ENCODE measurements at places on chromosomes 5 and 9.

GRCh38 chr9:26504057-26504456, 388.5 kb downstream of the CAAP1 start:
- DNase-seq: no peak

DNA sequence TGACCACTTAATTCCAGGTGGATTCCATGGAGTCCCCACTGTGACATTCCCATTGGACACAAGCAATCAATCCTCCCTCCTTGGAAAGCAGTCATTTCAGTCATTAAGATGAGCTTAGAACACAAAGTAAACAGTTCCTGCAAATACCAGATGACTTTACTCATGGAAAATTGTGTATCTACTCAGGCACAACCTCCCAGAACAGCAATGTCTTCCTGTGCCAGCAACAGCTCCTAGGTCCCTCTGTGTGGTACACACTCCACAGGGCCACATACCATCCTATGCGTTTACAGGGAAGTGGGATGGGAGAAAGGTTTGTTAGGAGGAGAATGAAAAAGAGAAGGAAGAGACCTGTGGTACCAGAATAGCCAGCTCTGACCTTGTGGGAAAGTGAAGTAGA, 53.7 kb downstream of the MTMR12 start:
- DNase-seq: no peak

- peak; percentile 87 for DNase-seq
Observed at GRCh38 chr9:2017331-2018161, 2.4 kb downstream of the SMARCA2 start.

GRCh38 chr9:77985996-77986395, 45.6 kb downstream of the GNAQ start:
- no peak for DNase-seq

- DNase-seq: no peak
Observed at GRCh38 chr5:1883925-1884677, 1.4 kb upstream of the IRX4 start.

DNA sequence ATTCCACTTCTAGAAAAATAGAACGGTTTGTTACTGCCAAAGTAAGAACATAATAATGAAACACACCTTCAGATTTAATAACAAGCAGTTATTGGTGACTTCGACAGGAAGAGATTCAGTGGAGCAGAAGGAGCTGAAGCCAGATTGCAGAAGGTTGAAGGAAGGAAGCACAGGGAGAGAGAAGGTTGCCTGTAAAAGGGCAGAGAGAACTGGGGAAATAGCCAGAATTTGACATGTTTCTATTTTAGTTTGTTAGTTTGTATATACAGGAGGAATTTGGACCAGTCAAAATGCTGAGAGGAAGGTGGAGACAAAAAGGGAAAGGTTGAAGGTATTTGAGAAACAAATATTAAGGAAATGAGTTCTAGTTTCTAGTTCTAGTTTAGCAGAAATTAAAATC, 269.2 kb upstream of the ELAVL2 start:
- DNase-seq: no peak

- no peak for DNase-seq
Observed at GRCh38 chr9:74953235-74953751, 581 bp upstream of the C9orf40 start.

GRCh38 chr9:134531220-134531970, 110.2 kb upstream of the COL5A1 start:
- DNase-seq: no peak

GRCh38 chr9:100718717-100719116, 140.8 kb downstream of the CAVIN4 start:
- DNase-seq: no peak

DNA sequence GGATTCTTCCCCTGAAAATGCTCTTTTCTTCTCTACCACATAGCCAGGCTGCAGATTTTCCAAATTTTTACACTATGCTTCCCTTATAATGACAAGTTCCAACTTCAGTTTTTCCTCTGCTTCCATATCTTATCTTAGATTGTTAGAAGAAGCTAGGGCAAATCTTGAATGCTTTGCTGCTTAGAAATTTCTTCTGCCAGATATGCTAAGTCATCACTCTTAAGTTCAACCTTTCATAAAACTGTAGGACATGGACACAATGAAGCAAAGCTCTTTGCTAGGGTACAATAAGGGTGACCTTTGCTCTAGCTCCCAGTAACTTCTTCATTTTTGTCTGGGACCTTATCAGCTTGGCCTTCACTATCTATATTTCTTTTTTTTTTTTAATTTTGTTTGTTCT, 88.7 kb downstream of the NXNL2 start:
- DNase-seq: no peak

- DNase-seq: no peak
Observed at GRCh38 chr5:159252195-159252594, 10.9 kb upstream of the UBLCP1 start.

DNA sequence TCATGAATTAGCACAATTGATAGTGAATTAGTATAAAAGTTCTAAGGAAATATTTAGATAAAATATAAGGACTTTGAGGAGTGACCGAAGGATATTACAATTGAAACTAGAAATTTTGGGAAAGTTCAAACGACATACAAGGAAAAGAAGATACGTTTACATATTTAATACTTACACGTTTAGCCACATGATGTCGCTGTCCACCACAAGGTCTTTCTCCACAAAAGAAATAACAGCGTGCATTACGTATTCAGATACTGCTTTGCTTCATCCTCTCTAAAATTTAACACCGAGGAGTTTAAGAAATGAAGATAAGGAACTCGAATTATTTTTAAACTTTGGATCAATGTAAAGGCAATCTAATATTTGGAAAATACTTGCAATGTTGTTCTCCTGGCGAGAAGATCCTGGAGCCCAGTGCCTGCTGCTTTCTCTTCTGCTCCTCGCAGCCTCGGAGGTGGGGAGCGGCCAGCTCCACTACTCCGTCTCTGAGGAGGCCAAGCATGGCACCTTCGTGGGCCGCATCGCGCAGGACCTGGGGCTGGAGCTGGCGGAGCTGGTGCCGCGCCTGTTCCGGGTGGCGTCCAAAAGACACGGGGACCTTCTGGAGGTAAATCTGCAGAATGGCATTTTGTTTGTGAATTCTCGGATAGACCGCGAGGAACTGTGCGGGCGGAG, at the start of gene PCDHA3:
Gene PCDHA3, plus strand, starts transcription at position 242 of the 678 bp plus-strand sequence.
- no peak for DNase-seq

DNA sequence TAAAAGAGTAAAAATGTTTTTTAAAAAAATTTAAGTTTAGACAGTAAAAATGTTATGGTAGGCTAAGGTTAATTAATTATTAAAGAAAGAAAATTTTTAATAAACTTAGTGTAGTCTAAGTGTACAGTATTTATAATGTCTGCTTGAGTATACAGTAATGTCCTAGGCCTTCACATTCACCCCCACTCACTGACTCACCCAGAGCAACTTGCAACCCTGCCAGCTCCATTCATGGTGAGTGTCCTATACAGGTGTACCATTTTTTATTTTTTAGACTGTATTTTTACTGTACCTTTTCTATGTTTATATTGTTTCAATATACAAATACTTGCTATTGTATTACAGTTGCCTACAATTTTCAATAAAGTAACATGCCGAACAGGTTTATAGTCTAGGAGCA, 234.1 kb downstream of the AUH start:
- DNase-seq: no peak

DNA sequence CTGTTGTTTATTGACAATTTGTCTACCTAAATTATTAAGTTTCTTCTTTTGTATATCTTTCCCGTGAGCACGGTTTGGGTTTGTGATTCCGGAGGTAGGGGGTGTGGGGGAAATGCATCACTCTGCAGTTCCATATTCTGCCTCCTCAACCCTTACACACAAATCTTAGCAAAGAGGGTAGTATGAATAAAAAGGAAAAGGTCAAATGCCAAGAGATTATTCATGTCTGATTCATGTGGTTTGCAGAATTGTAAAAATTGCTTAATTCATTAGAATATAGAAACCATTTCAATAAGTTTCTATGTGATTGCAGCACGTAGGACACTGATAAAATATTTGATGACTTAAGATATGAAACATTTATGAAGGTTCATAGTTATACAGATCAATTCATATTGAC, 601.9 kb downstream of the SEMA5A start:
- DNase-seq: no peak

GRCh38 chr5:6761333-6761732, 48.1 kb downstream of the TENT4A start:
- DNase-seq: no peak

DNA sequence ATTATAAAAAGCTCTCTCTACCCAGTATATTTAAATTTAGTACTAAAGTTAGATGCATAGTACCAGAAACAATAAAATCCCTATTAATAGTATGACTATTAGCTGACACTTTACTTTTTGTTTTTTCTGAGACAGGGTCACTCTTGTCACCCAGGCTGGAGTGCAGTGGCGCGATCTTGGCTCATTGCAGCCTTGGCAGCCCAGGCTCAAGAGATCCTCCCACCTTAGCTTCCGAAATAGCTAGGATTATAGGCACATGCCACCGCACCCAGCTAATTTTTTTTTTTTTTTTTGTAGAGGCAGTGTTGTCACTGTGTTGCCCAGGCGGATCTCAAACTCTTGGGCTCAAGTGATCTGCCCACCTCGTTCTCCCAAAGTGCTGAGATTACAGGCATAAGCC, 8.0 kb downstream of the CCNG1 start:
- DNase-seq: no peak

GRCh38 chr9:111051400-111051799, 13.1 kb upstream of the LPAR1 start:
- DNase-seq: no peak

- no peak for DNase-seq
Observed at GRCh38 chr9:125732562-125732961, 14.6 kb upstream of the PBX3 start.

DNA sequence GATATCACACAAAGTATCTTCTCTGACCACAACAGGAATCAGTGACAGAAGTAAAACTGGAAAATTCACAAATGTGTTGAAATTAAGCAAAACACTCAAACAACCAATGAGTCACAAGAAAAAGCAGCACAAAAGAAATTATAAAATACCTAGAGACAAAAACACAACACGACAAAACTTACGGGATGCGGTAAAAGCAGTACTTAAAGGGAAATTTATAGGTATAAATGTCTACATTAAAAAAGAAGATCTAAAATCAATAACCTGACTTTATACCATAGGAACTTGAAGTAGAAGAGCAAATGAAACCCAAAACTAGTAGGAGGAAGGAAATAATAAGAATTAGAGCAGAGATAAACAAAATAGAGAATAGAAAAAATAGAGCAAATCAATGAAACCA, 2.8 kb upstream of the WDR41 start:
- no peak for DNase-seq

- DNase-seq: no peak
Observed at GRCh38 chr9:39108145-39108544, 179.8 kb downstream of the CNTNAP3 start.

DNA sequence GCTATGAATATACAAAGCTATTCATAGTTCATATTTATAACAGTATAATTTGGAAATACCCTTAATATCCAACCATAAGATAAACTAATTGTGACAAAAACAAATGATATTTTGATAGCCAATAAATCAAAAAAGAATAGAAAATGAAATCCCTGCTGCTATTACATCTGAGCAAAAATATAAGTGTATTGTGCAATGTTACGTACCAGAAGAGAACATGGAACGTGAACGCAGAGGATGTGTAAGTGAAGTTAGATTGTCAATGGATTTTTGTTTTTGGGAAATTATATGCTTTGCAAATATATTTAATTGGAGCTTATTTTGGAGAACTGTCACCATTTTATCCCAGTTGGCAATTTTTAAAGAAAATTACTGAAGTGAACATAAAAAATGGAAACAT, 15.4 kb downstream of the GCNT1 start:
- DNase-seq: no peak

DNA sequence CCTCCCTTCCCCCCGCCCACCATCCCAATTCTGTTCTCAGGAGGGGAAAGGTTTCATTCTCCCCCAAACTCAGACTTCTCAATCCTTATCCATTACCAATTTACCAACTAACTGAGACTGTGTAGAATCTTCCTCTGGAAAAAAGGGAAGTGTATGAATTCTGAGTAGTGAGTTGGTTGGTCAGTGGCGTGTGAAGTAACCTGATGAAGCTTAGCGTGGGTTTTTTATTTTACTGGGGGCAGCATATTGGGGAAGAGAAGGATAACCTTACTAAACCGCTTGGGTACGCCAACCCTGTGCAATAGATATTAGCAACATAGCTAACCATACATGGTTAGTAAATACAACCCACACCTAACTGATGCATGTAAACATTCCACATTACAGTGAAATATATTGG, 1.1 kb upstream of the DNAJC21 start:
- DNase-seq: peak; percentile 13

GRCh38 chr5:128536254-128537220, 1.5 kb downstream of the FBN2 start:
- DNase-seq: no peak

DNA sequence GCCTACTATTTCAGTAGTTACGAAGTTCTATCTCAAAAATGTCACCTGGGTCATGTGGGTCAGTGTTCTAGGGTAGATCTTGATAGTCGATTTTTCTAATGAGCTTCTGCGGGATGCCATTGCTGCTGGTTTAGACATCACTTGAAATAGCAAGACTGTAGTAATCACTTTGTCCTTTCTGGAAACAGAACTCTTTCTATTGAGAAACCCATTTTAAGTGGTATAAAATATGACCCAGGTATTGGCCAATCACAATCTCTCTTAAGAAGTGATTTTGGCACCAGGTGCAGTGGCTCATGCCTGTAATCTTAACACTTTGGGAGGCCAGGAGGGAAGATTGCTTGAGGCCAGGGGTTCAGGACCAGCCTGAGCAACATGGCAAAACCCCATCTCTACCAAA, 17.6 kb downstream of the ARRDC3 start:
- DNase-seq: no peak

DNA sequence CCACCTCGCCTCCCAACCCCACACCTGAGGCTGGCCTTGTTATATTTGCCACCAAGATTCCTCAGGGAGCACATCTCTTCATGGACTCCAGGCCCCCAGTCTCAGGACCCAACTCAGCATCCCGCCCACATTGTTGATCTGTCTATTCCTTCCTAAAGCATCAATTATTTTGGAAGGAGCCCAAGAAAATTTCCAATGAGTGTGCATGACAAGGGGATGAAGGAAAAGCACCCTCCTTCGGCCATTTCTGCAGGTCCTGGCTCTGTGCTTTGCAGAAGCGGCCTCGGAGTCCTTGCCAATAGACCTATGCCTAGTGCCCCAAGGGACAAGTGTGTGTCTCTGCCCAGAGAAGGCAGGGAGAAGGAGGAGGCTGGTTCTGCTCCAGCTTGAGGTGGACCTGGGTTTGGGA, 273.2 kb downstream of the GADD45G start:
- DNase-seq: no peak

DNA sequence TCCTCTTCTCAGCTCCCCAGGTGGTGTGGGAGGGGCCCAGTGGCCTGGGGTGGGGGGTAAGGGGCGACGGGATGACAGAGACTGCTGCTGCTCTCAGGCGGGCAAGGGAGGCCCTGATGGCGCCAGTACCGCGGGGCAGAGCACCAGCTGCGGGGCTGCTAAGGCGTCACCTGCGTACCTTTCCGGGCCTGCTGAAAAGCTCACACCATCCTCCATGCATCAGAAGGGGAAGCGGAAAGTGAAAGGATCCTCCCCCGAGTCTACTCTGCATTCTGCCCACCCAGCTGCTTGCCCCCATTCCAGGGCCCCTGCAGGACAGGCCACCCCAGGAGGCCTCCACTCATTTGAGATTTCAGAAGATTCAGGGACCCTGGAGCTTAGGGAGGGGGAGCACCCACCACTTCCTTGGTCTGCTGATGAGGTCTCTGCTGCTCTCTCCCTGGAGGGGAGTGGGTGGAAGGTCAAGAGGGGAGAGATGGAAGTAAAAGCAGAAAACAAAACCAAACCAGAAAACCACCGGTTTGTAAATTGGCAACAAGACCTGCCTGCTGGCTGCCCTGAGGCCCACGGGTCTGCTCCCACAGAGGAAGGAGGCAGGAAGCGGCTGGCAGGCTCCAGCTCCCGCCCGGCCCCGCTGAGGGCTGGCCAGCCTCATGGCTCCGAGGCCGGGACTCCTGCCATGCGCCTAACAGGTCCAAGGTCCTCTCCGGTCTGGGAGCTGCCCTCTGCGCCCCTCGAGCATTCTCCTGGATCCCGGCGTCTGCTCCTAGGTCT, 33.6 kb downstream of the PRRT1B start:
- DNase-seq: peak; percentile 45
